Fibroblast of the conjunctiva (primary cell): ENCODE measurements at places on chromosomes 3 and 15.

DNA sequence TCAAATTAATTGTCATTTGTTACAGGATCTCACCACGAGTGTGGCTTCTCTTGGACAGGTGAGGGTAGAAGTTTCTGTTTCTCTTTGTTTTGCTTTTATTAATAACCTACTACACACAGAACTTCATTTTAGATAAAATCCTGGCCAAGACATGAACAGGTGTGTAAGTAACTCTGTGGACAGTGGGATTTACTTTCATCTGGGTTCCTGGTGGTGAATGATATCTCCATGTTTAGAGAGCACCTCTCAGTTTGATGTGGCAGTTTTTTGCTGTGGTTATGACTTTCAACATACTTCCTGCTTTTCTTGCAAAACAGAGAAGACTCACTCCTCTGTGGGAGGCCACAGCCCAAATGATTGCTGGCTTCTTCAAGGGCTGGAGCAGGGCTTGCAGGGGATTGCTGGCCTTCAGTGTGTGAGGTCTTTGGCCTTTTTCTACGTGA lies 71.1 kb upstream of the XCR1 start:
- no peak for DNase-seq

DNA sequence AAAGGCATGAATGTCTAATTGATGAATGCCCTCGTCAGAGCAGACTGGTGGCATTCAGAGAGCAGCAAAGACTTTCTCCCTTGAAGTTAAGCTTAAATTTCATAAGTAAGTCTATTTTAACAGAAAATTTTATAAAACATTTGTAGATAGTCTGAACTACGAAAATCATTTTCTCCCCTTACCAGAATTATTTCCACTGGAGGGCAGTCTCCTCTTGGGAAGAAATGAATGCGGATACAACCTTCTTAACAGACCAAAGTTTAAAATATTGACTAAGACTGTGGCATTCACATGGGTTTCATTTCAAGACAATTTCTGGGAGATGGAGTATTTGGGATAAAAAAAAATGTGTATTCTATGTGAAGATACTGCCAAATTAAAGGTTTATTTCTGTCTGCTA lies 669.0 kb downstream of the FHIT start:
- DNase-seq: peak; percentile 23

DNA sequence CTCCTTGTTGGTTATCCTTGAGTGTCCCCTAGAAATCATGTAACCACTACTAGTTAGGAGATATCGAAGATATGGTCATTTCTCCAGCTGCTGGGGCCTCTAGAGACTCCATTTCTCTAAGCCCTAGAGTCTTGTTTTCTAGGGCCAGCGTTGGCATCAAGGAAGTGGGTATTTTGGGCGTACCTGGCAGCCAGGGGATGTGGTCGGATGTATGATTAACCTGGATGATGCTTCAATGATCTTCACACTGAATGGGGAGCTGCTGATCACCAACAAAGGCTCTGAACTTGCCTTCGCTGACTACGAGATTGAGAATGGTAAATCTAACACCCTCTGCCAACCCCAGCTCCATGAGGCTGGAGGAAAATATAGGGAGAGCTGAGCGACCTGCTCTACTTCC lies 325.5 kb downstream of the RYR3 start:
- no peak for DNase-seq

DNA sequence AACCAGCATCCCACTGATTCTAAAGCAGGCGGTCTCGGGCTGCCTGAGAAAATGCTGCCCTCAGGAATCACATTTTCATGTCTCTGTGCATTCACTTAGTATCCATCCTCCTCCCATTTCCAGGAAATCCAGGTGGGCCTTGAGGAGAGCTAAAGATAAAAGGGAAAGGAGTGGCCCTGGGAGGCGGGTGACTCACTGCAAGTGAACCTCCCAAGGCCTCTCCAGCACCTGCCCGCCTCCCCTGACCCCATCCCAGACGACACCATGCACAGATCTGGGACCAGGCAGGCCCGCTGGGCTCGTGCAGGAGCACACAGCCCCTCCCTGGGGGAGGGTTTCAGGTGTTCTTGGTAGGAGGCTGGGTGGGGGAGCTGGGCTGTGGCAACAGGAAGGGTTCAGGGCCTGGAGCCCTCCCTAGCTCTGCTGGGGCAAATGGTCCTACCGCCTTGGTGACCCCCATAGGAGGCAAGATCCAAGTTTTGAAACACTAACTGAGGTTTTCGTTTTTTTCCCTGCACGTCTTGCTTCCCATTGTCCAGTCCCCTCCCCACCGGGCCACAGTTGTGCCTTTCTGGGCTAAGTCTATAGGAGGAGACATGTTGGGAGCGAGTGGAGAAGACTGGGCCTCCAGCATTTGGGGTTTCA lies 22.2 kb downstream of the MELTF start:
- DNase-seq: no peak

DNA sequence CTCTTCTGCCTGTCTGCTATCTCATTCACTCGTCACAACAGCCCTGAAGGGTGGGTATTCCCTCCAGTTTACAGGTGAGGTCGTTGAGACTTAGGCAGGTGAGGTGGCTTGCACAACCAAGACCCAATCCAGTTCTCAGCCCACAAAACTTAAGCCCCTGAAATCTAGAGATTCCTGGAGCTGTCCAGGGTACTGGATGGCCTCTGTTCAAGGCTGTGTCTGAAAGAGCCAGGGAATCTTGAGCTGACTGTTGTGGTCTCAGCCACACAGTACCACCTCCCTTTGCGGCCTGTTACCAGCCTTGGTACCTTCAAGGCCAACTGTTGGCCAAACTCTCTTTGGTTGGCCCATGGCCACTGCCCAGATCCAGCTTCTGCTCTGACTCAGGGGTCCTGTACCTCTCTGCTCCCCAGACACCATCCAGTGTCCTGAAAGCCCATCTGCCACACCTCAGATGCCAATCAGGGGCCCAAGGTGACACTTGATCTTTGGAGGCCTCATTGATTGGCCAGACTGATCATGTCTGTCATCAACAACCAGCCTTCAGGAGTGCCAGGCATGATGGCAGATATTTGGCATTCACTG lies 10.9 kb upstream of the FAM107A start:
- no peak for DNase-seq

- DNase-seq: no peak
These were observed 320.6 kb downstream of the UACA start for GRCh38 chr15:70442616-70443321.

DNA sequence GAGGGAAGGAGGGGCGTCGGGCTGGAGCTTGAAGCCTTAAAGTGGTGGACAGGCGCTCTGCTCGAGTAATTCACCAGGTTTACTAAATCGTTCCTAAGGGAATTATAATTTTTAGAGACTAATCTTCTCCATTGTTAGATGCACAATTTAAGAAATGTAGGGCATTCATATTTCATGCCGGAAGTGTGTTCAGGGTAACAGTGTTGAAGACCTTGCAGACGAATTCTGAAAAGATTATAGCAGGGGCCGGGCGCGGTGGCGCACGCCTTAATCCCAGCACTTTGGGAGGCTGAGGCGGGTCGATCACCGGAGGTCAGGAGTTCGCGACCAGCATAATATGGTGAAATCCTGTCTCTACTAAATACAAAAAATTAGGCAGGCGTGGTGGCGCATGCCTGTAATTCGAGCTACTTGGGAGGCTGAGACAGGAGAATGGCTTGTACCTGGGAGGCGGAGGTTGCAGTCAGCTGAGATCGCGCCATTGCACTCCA lies 365 bp upstream of the GTF2A2 start:
- no peak for DNase-seq

- no peak for DNase-seq
These were observed 25.0 kb downstream of the MYLK start for GRCh38 chr3:123859177-123859576.

DNA sequence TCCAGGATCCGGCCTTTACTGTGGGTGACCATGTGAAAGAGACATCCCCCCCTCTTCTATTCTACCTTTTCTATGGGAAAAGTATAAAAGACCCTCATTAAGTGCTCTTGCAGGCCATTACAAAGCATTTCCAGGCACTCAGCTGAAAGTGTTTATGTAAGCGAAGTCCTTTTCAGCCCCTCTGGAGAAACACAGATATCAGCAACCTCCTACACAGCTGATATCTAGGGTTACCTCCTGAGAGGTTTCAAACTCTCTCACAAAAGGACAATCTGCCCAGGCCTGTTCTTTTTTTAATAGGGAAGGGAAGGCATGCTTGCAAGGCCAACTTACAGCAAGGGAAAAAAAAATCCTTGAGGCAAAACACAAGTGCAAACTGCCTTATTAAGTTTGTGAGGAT lies 12.6 kb downstream of the ETV5 start:
- no peak for DNase-seq

DNA sequence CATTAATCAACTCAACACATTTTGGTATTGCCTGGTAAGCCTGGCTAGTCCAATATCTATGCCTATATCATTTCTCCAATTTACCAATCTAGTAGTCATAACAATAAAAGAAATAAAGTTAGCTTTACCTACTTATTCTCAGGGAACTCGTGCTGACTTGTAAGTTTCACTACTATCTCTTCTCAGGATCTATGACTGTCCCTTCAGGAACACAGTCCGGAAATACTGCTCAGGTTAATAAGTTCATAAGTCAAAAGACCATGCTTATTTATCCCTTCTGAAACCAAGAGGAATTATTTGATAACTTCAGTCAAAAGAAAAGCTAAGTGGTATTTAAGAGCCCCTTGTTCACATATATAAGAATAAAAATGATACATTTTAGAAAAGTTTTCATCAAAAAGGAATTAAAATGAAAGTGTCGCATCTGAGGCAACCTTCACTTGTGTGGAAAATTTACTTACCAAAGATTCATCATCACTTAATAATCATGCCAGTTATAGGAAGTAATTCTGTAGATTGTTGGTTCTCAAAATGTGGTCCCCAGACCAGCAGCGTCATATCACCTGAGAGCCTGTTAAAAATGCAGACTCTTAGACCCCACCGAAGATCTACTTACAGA lies 15.5 kb upstream of the THRB start:
- no peak for DNase-seq

- no peak for DNase-seq
These were observed 70.6 kb downstream of the SMAD6 start for GRCh38 chr15:66772604-66773128.

DNA sequence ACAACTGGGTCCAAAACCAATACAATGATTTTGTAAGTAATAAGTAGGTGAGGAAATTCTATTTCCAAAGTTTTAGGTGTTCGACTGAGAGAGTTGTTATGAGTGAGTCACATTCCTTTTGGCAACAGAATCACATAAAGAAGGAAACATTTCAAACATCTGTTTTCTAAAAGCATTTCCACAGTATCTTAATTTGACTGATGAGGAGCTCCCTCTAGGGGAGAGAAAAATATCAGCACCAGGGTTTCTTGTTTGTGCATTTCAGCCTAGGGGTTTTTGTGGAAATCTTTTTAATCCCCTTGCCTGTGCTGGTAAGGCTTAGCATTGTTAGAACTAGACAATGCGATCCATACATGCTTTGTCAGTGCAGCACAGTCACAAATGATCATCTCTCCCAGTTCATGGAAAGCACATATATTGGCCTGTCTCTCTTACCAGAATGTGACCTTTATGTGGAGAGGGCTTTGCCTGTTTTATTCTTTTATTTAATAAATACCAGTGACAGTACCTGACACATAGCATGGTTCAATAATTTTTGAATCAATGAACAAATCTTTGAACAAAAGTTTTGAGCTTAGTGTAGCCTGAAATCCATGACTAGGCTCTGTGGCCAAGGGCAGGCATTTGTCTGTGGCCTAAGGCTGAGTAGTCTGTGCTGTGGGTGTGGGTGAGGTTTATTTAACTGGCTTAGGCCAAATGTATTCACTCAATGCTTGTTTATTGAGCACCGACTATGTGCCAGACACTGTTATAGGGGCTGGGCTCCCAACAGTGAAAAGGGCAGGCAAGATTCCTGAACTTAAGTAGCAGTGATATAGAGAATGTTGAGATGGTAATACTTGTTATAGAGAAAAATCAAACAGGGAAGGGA lies 21.1 kb upstream of the IQCF6 start:
- DNase-seq: peak; percentile 74

DNA sequence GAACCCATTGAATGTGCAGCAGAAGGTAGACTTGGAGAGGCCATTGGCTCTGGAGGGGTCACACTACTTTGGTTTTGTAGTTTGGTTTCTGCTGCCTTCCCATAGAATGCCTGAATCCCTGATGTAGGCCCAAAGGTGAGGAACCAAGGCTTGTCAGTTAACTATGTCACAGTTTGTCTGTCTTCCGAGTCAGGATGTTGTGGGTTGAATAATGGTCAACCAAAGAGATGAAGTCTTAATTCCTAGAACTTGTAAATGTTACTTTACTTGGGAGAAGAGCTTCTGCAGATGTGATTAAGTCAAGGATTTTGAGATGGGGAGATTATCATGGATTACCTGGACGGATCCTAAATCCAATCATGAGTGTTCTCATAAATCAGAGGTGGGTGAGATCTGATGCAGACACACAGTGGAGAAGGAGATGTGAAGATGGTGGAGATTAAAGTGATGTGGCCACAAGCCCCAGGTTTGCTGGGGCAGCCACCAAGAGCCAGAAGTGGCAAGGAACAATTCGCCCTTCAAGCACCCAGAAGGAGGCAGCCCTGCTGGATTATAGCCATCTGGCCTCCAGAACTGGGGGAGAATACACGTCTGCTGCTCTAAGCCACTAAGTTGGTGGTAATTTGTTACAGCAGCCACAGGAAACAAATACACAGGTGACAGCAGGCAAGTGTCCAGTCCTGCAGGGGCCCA lies 2.3 kb upstream of the CCR8 start:
- DNase-seq: no peak

DNA sequence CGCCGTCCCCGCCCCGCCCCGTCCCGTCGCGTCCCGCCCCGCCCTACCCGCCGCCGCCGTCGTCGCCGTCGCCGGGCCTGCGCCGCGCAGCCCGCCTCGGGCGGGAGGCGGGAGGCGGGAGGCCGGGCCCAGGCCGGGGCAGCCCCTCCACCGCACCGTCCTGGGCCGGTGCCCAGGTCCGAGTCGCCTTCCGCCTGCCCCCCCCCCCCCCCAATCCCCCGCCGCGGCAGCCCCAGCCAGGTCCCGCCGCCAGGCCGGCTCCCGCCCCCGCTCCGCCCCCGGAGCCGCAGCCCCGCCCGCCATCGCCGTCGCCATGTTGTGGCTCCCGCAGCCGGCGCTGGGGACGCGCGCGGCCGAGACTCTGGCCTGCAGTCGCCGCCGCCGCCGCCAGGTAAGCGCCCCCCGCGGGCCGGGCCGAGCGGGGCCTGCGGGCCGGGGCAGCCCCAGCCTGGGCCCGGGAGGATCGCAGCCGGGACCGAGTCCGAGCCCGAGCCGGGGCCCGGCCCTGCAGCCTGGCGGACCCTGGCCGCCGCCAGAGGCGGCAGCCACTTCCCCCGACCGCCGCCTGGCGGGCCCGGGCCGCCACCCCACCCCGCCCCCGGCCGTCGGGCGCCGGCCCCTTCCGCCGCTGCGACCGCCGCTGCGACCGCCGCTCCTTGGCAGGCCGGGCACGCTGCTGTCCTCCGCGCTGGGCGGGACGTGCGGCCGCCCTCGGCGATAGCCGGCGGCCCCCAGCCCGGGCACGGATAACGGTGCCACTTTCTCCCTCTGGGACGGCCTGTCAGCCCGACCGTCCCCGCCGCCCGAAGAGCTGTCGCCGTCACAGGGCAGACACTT lies at the start of gene ZNF592:
Gene ZNF592 (plus strand): TSS at position 319 of the 837 bp plus-strand sequence. CDS start 34,084 bp downstream, outside the sequence.
- peak; percentile 47 for DNase-seq

GRCh38 chr15:100107151-100107550 lies 234.6 kb downstream of the ADAMTS17 start:
- DNase-seq: no peak
